Right lung (tissue), 10 donors: ENCODE measurements at places on chromosomes 11 and 22. TPM values are rescaled to one million over a fixed set of nuclear protein-coding genes. Genes with fewer than 3 reads are reported as not detected.

DNA sequence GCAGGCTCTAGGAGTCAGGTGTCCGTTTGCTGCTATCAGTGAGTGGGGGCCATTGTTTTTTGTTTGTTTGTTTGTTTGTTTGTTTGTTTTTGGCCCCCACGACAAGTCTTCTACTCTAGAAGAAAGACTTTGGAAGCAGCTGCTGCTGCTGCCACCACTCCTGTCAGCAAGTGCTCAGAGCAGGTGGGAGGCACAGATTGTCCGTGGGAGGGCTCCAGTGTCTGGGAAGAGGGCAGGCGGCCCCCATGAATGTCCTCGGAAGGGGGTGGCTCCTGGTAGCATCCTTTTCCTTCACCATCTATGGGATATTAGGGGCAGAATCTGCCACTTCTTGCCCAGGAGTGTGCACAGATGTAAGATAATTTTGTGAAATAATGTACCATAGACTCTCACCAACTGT is 37.8 kb upstream of the YWHAH start:
- no peak for DNase-seq

GRCh38 chr11:73236205-73236765 is 18.2 kb downstream of the P2RY2 start:
- DNase-seq, result no peak

Gene STX5
- polyA plus RNA-seq, result 55.5 TPM

DNA sequence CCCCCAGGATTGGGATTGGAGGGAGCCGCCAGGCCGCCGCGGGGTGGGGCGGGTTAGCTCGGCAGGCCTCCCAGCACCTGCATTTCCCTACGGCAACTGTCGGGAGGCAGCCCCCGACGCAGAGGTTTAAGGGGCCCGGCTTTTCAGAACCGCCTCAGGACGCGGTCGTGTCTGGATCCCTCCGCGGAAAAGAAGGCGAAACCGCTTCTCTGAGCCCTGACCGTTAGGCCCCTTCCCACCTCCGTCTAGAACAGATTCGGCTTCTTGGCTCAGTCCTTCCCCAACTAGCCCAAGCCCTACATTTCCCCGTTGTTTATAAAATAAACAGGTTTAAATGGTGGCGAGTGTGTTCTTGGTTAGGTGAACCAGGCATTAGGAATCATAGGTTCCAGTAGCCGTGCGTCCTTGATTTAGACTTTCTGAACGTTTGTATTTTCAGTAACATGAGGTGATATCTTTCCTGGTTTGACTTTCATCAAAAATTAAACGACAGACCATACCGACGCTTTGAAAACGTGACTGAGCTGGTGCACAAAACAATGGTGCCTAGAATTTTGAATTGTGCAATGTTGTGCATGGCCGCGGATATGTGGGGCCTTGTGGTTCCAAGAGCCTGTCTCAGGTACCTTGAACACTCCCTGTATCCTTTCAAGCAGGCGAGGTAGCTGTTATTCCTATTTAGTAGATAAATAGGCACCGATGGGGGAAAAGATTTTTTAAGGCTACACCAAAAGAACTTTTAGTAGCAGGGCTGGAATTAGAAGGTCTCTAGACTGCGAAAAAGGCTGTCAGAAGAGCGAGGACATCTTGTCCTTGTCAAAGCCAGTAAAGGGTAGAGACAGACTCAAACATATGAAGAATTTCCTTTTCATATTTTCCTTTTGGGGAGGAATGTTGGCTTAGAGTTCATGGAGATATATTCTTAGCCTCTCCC is 1.2 kb upstream of the HSPA8 start:
- DNase-seq, result peak; percentile 72

- DNase-seq, result no peak
These were observed 11.7 kb upstream of the MOB2 start for GRCh38 chr11:1498262-1498661.

Gene SUSD2
- polyA plus RNA-seq, result 6.3 TPM

GRCh38 chr11:73401924-73402833 is 26.0 kb downstream of the RELT start:
- DNase-seq, result no peak

DNA sequence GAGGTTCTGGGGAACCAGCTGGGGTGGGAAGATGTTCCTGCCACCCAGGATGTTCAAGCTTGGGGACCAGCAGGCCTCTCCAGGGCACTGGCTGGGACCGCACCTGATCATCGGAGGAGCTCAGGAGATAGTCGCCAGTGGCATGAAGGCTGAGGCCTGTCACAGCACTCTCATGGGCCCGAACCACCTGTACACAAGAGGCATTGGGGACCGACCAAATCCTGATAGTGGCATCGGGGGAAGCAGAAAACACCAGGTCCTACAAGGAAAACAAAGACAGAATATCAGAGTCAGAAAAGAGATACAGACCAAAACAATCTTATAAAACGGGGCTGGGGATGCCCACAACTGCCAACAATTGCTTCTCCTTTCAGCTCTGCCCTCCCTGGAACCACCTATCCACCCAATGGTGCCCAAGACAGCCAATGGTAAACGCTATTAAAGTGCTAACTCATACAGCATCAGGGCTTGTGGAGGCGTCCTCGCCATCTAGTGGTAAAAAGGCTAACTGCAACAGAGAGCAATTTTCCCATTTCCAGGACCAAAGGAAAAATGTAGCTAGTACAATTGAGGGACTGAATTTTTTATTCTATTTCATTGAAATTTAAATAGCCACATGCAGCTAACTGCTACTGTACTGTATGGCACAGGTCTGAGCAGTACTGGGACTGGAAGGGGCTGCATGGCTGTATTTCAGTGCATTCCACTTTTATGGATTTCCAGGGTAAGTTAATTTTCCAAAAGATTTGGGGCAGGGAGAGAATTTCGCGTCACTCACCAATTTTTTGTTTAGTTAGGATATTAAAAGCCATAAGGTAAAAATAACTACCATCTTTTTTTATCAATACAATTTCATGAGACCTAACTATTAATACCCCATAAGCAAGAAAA is 7.1 kb downstream of the PRPF19 start:
- peak; percentile 19 for DNase-seq

- DNase-seq, result no peak
These were observed 328.8 kb upstream of the PITPNB start for GRCh38 chr22:28247667-28248363.

Gene BCO2
- polyA plus RNA-seq, result 10.6 TPM

Gene FAR1
- 113 TPM for polyA plus RNA-seq
